Muscle of leg (tissue), 16 donors: ENCODE measurements at places on chromosomes 12 and 14. TPM values are rescaled to one million over a fixed set of nuclear protein-coding genes. Genes with fewer than 3 reads are reported as not detected.

DNA sequence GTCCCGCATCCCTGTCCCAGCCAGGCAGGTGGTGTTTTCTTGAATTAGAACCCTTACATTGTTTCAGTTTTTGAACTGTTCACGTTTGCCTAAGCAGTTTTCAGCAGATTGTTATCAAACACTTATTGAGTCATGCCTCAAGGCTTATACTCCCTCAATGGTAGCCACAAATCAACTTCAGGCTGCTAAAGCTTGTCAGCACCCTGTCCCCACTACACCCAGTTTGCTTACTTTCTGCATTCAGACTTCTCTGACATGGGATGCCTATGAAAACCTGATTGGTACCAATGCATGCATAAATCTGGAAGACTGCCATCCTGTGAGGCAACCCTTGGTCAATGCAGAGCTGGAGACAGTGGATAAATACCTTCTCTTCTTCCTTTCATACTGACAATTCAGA is 225.4 kb downstream of the BTG1 start:
- no peaks in the 10 kb centered on the region for H3K36me3 ChIP-seq
- no peak overlapping the region for H3K27ac ChIP-seq
- DNase-seq = no peak
- no peaks in the 10 kb centered on the region for H3K4me1 ChIP-seq

DNA sequence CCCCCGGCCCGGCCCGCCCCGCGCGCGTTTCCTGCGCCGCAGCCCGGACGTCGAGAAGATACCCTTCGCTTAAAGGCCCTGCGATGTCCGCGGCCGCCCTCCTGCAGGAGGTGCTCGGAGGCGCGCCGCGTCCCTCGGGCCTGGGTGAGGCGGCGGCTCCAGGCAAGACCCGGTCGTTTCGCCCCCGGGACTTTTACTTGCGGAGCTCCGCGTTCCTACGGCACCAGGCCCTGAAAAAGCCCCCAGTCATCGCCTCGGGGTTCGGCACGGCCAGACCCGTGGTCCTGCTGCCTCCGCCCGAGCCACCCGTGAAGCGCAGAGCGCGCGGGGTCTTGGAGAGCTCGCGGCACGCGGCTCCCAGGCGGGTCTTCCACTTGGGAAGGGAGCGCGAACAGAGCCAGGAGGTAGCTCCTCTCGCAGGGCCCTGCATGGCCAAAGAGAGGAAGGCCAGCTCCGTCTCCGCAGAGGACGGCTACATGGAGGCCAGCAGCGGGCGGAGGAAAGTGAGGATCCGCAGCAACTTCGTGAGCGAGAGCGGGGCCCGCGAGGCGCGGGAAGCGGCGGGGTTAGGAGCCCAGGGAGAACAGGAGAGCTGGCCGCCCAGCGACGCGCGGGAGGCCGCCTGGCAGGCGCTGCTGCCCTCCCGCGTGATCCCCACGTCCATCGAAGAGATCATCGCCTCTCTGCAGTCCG is 26.9 kb downstream of the TTC6 start:
- peak overlapping the region; percentile 32 for H3K4me3 ChIP-seq
- no peaks in the 10 kb centered on the region for H3K36me3 ChIP-seq
- DNase-seq = peak; percentile 25
- peaks cover 22% of the 10 kb centered on the region for H3K27me3 ChIP-seq
- H3K4me1 ChIP-seq = peaks cover 3% of the 10 kb centered on the region

GRCh38 chr12:69570545-69571399 is 14.5 kb upstream of the CCT2 start:
- H3K4me1 ChIP-seq = no peaks in the 10 kb centered on the region
- H3K36me3 ChIP-seq = peaks cover 29% of the 10 kb centered on the region
- DNase-seq = peak; percentile 68
- H3K27ac ChIP-seq = no peak overlapping the region

Gene SDSL
- total RNA-seq = 0.53 TPM

Gene CISTR
- not detected for total RNA-seq
